ENCODE measurements at places on chromosomes 7 and 10. TPM values are rescaled to one million over a fixed set of nuclear protein-coding genes. Genes with fewer than 3 reads are reported as not detected.

Gene SCART1
- total RNA-seq: 4.2 TPM

Gene DGKI
- total RNA-seq: 2.9 TPM

Gene PILRA
- total RNA-seq: 0.12 TPM

Gene CDHR1
- 0.12 TPM for total RNA-seq

Gene JAZF1
- 21.4 TPM for total RNA-seq

Gene ZPBP
- not detected for total RNA-seq

Gene ADAM22
- total RNA-seq: 0.75 TPM

Gene NUDT1
- 42.7 TPM for total RNA-seq

Gene NPFFR1
- total RNA-seq: not detected

Gene AOC1
- total RNA-seq: not detected

Gene SEMA3A
- 113 TPM for total RNA-seq

Gene KLF14
- total RNA-seq: under 0.01 TPM

Gene VDAC2
- 149 TPM for total RNA-seq

Gene DEPP1
- 0.44 TPM for total RNA-seq

Gene AKR1C8
- not detected for total RNA-seq

Gene SEMA3C
- 345 TPM for total RNA-seq

Gene ZC3HAV1L
- total RNA-seq: 9.5 TPM

Gene CYP3A7
- 0.55 TPM for total RNA-seq

Gene HOXA3
- total RNA-seq: 1.2 TPM

Gene TLX1
- not detected for total RNA-seq

Gene FHIP2A
- total RNA-seq: 27.7 TPM

Gene RAMP3
- not detected for total RNA-seq

Gene FAM131B
- total RNA-seq: 2.3 TPM

Gene SNCG
- total RNA-seq: 7.5 TPM

Gene CALCR
- total RNA-seq: not detected

Gene OR2A42
- not detected for total RNA-seq

Gene WNT2
- total RNA-seq: 3.6 TPM

Gene VGF
- total RNA-seq: 249 TPM

Gene OPN1SW
- not detected for total RNA-seq

Gene SPDYE2B
- total RNA-seq: not detected

Gene FEZF1
- total RNA-seq: not detected

Gene OR6V1
- not detected for total RNA-seq

Gene LEP
- 0.12 TPM for total RNA-seq

Gene STK32C
- total RNA-seq: 10.1 TPM

Gene MYL10
- total RNA-seq: not detected

Gene ZMIZ2
- total RNA-seq: 7.2 TPM

Data from uterine smooth muscle cell (primary cell).